NT2/D1 (cell line): ENCODE measurements at places on chromosomes 11 and 22.

DNA sequence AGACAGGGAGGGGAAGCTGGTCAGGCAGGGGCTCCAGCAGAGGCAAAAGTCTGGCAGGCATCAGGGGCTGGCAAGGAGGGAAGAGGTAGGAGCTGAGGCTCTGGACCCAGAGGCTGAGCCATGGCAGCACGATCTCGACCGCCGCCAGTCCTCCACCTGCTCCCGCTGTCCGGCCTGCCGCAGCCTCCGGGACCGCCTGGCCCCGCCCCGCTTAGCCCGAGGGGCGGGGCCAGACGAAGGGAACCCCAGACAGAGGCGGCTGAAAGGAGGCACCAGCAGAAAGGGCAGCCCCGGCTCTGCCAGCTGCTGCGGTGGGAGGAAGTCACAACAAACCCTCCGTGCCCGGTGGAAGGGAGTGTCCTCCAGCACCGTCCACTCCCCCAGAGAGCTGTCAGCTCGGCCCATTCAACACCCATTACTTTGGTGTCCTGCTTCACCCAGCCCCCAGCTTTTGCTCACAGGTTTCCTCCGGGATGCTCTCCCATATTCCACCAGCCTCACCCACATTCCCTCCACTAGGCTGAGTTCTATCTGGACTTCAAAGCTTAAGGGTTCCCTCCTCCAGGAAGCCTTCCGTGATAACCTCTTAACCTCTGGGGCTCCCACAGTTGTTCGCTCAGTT is at the start of gene MFNG:
TSS of gene MFNG (minus strand) at position 161 of the 622 bp plus-strand sequence. CDS start 207 bp downstream, outside the sequence.
- peak; percentile 27 for DNase-seq

DNA sequence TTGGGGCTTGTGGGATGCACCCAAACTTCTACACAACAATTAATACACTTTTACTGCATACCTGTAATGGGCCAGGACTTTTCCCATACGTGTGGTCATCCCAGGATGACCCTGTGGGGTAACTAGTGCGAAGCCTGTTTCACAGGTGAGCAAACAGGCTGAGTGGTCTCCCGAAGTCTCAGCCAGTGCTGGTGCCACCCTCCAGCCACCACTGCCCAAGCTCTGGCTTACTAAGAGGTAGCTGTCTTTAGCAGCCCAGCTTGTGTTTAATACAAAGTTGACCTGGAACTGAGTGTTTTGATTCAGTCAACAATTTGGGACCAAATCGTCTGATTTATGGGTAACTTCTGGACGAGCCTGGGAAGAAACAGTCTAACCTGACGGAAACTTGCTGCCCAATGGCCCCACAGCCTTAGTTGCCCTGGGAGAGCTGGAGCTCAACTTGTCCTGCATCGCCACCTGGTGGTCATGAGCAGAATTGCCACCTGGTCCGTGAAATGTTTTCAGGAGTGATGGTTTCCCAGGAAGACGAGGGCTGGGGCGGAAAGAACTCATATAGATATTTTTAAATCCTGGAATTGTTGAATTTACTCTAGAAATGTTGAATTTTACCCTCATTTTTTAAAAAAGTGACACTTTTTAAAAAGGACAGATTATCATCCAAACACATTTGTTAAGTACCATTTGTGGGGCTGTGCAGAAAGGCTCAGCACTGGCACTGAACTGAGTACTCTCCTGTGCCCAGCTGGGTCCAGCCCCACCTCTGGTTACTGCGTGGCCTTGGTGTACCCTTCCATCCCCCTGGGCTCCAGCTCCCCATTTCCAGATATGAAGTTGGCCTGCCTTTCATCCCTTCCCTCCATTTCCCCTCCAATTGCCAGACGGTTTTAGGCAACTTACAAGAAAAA is 95.5 kb upstream of the PARVA start:
- peak; percentile 44 for DNase-seq

GRCh38 chr11:133381761-133382130 is 150.6 kb downstream of the OPCML start:
- no peak for DNase-seq

GRCh38 chr11:14423633-14424032 is 64.7 kb upstream of the RRAS2 start:
- no peak for DNase-seq

- no peak for DNase-seq
Measured at GRCh38 chr22:27420817-27421361, 380.7 kb downstream of the MN1 start.
